ENCODE measurements at places on chromosomes 5 and 9.

DNA sequence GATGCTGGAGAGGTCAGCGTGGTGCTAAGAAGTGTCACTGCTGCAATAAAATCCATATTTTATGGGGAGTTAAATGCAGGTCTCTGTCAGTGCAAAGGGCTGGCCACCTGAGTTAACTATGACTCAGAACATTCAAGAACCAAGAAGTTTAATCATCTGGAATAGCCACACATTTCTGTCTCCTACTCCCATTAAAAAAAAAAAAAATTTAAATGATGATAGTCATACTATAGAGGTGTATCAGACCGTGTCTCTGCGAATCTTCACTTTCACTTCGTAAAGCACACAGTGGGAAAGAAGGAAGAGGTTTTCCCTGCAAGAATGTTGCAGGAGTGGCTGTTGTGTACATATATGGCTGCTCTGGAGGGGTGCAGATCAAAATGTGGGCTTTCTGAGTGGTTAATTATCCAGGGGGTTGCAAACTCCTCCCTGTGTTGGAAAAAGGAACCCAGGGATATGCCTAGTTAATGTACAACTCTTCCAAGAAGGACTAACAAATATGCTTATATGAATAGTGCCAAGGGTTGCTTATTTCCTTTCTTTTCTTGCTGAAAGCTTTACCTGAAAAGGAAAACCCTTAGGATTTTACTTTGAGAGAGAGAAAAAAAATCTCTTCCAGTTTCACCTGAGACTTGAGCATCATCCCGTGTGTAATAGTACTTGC lies 1.5 kb downstream of the CDH6 start:
- no peak overlapping the region for H3K27ac ChIP-seq
- no peaks in the 10 kb centered on the region for H3K36me3 ChIP-seq
- DNase-seq: peak; percentile 39
- peaks cover 27% of the 10 kb centered on the region for H3K27me3 ChIP-seq
- H3K4me3 ChIP-seq: peak overlapping the region; percentile 70

DNA sequence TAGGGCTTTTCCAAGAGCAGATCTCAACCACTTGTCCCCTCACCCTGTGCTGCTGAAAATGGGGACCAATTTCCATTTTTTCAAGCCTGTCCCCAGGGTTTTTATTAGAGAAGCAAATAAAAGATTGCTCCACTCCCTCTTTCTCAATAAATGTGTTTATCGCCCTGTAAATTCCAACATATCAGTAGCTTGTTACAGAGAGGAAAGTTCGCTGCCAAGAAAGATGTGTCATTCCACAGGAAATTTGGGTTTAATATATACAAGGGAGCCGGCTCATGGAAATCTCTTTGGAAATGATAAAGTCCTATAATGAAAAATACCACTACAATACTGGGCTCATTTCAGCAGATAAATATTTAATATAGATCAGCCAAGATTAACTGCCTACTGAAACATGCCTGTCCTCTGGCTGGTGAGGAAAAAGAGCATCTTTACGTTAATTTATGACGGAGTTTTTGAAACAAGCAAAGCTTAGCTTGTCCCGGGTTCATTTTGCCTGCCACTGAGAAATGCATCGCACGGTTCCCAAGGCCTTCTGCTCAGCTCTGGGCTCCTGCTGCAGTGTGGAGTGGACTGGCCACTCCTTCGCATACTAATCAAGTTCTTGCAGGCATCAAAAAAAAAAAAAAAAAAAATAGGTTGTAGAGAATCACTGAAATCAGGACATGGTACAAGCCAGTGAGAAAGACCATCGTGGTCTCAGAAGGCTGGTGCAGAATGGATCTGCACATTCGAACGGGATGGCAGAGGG lies 84.5 kb downstream of the BRINP1 start:
- H3K4me1 ChIP-seq: peaks cover 19% of the 10 kb centered on the region
- H3K27me3 ChIP-seq: no peaks in the 10 kb centered on the region
- H3K27ac ChIP-seq: no peak overlapping the region
- no peaks in the 10 kb centered on the region for H3K36me3 ChIP-seq
- DNase-seq: peak; percentile 84
- H3K4me3 ChIP-seq: no peak overlapping the region

GRCh38 chr9:35675732-35676392 lies 2.1 kb downstream of the CA9 start:
- H3K4me3 ChIP-seq: peak overlapping the region; percentile 75
- H3K36me3 ChIP-seq: no peaks in the 10 kb centered on the region
- H3K27me3 ChIP-seq: no peaks in the 10 kb centered on the region
- H3K27ac ChIP-seq: no peak overlapping the region

- no peak overlapping the region for H3K4me3 ChIP-seq
- H3K36me3 ChIP-seq: no peaks in the 10 kb centered on the region
- H3K4me1 ChIP-seq: no peaks in the 10 kb centered on the region
Observed at GRCh38 chr9:34927061-34927460, 31.0 kb upstream of the PHF24 start.

- H3K4me3 ChIP-seq: 0 out of 2 replicates have a peak overlapping the region, but pooled peaks have one; percentile 22
- H3K4me1 ChIP-seq: peaks cover 48% of the 10 kb centered on the region
- H3K27me3 ChIP-seq: no peaks in the 10 kb centered on the region
- H3K27ac ChIP-seq: peak overlapping the region; percentile 86
Observed at GRCh38 chr9:108467161-108467560, 388.6 kb downstream of the ACTL7B start.

DNA sequence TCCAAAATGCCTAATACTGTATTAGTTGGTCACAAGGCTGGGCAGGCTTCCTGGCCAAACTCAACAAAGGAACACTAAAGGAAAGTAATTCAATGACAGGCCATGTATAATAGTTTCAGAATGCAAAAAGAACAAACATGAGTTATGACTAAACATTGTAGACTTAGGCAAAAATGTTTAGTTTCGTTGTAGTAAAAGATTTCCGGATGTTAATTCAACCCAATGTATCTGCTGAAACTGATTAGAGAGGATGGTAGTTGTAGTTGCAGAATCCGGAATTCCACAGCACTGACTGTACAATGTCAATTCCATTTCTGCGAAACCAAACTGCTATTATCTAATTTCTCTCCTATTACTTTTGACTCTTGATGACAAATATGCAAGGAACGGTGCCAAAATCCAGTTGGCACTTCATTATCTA lies 117.9 kb upstream of the FST start:
- H3K36me3 ChIP-seq: no peaks in the 10 kb centered on the region
- H3K4me1 ChIP-seq: peaks cover 66% of the 10 kb centered on the region
- peak overlapping the region; percentile 71 for H3K27ac ChIP-seq
- H3K4me3 ChIP-seq: no peak overlapping the region
- peak; percentile 95 for DNase-seq

GRCh38 chr9:136192289-136193126 lies 12.4 kb downstream of the LHX3 start:
- H3K4me1 ChIP-seq: no peaks in the 10 kb centered on the region
- H3K36me3 ChIP-seq: no peaks in the 10 kb centered on the region
- peak; percentile 32 for DNase-seq
- peaks cover 68% of the 10 kb centered on the region for H3K27me3 ChIP-seq
- H3K27ac ChIP-seq: no peak overlapping the region

Measured in GM23248 (cell line).